ENCODE measurements at places on chromosomes 3 and 15.

GRCh38 chr15:41506796-41507341 lies 6.8 kb downstream of the LTK start:
- no peak for DNase-seq

DNA sequence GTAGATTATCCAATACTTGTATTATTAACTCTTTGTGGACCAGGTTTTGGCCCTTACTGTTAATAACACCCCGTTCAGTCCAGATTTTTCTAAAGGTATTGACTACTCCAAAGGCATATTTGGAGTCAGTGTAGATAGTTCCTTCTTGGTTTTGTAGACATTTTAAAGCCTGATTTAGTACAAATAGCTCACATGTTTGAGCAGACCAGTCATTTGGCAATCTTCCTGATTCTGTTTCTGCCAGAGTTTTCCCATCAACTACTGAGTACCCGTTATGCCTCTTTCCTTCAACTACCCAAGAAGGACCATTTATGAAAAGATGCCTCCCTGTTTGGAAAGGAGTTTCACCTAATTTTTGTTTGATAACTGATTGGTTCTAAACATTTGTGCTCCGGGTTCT lies 82.0 kb downstream of the CHCHD4 start:
- DNase-seq: no peak

DNA sequence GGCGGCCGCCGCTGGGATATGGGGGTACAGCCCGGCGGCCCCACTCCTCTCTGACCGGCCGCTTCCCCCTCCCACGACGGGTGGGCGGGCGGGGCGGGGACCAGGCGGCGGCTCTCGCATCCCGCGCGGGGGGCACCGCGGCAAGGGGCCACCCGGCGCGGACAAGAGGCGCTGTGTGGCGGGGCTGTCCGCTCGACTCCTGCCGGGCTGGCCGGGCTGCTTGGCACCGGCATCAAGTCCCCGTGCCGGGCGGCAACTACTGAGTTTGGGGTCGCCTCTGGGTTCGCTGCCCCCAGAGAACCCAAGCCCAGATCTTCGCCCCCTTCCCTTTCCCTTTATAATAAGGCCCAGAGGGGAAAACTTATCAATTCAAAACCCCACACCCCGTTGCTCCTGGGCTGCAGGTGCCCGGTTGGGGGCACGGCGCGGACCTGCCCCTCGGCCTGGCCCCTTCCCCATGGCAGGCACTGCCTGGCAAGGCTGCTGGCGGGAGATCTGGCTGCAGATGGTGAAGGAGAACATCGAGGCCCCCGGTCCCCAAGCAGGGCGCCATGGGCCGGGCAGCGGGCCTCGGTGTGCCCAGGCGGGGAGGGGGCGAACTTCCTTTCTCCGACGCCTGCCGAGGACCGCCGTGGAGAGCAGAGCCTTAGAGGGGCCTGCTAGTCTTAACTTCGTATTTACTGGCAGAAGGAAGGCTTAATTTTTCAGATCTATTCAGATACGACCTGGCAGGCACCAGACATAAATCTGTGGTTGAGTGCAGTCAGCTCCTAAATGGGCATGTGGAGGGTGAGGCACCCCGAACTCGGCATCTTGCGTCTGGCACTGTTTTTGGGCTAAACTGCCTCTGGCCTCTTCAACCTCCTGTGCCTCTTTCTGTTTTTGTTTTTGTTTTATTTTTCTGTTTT lies 911 bp downstream of the APBA2 start:
- DNase-seq: no peak

DNA sequence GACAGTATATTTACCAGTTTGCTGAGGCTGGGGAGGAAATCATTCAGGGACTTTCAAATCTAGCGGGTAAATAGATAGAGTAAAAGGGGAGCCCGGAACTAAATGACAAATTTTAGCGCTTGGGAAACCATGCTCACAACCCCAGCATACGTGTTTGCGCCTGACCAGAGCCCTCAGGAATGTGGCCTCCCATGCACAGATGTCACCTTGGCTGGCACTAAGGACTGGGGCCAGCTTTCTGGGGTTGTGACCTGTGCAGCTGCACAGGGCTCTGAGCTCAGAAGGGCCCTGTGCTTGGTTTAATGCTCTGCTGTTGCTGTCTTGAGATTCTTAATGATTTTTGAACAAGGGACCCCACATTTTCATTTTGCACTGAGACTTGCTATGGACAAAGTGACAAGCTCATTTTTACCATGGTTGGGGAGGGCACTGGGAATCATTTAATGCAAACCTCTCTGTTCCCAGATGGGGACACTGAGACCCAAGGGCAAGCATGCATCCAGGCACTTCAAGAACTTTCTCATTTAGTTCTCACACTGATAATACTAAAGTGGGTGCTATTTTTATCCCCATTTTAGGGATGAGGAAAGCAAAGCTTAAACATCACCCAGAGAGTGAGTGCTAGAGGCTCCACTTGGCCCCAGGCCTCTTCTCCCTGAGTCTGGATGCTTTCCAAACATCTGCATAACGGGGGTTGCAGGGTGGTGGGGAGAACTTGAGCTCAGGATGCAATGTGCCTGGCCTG lies 44.1 kb upstream of the FAM107A start:
- no peak for DNase-seq

- peak; percentile 25 for DNase-seq
Measured at GRCh38 chr15:72319360-72319984, 485 bp downstream of the CELF6 start.

DNA sequence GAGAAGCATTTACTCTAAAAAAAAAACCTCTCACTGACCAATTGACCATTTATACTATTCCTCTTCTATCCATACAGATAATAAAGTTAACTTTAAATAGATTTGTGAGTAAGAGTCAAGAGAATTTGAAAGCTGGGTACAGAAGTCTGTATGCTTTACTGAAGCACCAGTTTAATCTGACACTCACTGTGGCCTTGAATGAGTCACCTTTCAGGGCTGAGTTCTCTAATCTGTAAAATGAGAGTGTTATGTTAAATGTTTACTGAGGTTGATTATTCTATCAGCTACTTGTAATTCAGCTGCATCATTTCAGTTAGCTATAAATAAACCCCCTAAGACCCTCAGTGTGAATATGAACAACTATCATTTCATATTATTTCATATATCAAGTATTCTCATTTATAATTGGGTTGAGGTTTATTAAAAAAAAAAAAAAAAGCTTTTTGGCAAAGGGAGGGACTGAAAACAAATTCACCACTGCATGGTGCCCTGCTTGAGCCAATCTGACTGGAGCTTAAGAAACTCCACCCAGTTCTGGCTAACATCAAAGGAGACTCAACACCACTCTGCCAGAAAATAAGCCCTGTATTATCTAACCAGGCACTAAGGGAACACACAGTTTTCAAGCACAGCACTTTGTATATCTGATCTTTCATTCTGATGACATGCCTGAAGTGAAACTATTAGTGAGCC lies 2.8 kb downstream of the MAP4 start:
- no peak for DNase-seq

DNA sequence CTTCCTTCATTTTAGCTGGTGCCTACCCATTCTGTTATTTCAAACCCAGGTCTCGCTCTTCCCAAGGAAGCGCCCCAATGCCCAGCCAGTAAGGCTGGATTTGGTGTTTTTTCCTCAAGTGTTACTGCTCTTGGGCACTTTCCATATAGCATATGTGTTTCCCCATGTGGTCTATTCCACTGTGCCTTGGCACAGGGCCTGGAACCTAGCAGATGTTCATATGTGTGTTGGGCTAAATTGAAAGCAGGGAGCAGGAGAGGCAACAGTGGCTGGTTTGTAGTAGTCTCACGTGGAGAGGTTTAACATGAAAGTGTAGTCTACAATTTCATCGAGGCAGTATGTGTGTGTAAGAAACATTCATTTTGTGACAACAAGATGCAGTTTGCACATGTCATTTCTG lies 48.2 kb upstream of the TEX264 start:
- DNase-seq: no peak

GRCh38 chr3:178434206-178434805 lies 101.9 kb upstream of the KCNMB2 start:
- no peak for DNase-seq

DNA sequence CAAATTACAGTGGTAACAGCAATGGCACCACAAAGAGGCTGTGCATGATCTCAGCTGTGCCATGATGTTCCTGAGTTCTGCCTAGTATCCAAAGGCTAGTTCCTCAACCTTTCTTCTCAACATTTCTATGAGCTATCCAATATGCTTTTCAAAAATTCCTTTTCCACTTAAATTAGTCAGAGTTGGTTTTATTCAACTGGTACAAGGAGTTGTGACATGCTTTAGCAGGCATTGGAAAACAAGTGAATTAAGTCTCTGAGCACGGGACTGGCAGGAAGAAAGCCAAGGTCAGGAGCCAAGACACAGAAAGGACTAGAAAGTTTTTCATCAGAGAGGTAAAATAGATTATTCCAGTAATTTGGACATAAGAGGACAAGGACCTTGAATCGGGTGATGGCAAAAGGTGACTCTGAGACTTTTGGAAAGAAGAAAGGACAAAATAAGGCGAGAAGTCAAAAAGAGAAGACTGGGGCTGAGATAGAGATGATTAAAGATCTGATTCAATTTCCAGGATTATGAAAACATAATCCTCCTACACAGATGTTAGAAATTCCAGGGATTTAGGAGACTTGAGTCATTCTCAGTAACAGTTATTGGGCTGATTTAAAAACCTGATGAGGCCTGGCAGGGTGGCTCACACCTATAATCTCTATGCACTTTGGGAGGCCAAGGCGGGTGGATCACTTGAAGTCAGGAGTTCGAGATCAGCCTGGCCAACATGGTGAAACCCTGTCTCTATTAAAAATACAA lies 36.1 kb downstream of the PBRM1 start:
- no peak for DNase-seq

- no peak for DNase-seq
Measured at GRCh38 chr3:46460051-46460450, 4.7 kb downstream of the LTF start.

- no peak for DNase-seq
Measured at GRCh38 chr3:194329583-194329965, 21.6 kb downstream of the CPN2 start.

- DNase-seq: no peak
Measured at GRCh38 chr15:101813803-101814534, 2.0 kb downstream of the OR4F15 start.

DNA sequence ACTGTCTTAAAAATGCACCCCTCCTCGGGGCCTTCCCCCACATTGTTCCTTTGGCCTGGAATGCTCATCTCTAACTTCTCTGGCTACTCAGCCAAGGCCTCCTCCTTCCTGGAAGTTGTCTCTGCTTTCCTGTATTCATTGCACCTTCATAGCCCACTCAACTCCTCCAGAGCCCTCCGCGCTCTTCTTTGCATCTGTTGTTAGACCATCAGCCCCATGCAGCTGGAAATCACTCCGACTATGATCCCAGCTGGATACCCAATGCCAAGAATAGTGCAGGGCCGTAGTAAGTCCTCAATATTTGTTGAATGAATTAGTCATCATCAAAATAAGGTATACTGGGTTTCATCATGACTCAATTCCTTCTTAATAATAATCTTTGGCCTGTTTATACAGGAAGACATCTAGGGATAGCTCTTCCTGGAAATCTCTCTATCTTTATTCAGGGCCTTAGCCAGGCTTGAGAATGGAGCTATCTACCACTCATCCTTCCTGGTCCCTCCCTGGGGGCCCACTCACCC lies 112.7 kb downstream of the SYNPR start:
- no peak for DNase-seq

DNA sequence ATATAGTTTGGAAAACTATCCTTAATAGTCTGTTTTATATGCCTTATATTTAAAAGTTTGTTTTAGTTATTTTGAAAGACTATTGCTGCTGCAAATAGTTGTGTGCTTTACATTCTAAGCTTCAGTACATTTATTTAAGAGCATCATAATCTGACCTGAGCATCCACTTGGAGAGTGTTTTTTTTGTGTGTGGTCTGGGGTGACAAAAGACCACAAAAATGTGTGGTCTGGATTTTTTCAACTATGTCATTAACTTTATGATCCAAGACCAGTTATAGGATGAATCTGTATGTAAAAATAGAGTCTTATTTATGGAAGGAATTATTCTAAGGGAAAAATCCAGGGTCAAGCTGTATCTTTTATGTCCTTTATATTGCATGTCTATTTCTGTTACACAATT lies 77.4 kb downstream of the SLTM start:
- DNase-seq: no peak

DNA sequence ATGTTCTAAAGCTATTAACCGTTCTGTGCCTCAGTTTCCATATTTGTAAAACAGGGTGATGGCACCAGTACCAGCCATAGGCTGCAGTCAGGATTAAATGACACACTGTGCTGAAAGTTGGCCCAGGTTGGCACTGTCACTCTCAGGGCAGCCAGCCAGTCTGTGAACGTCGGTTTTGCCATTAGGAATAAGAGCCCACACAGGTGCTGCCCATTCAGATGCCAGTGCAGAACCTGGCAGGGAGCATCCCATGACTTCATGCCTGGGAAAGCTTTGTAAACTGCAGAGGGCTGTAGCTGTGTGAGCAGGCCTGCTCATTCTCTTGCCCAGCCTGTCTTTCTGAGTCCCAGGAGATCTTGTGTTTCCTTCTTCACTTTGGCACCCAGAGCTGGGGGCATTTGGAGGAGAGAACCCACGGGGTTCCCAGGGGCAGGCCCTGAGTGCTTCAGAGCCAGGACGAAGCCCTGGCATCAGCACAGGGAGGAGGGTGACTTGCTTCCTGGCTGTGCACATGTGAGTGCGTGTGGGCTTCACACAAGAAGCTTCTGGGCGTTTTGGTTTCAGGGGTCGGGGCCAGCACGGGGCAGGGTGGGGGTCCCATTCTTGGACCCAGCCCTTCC lies 46.9 kb downstream of the ZNF710 start:
- DNase-seq: no peak

- no peak for DNase-seq
Measured at GRCh38 chr15:94239474-94239873, 8.1 kb downstream of the MCTP2 start.
